ENCODE measurements at places on chromosomes 6 and 20.

DNA sequence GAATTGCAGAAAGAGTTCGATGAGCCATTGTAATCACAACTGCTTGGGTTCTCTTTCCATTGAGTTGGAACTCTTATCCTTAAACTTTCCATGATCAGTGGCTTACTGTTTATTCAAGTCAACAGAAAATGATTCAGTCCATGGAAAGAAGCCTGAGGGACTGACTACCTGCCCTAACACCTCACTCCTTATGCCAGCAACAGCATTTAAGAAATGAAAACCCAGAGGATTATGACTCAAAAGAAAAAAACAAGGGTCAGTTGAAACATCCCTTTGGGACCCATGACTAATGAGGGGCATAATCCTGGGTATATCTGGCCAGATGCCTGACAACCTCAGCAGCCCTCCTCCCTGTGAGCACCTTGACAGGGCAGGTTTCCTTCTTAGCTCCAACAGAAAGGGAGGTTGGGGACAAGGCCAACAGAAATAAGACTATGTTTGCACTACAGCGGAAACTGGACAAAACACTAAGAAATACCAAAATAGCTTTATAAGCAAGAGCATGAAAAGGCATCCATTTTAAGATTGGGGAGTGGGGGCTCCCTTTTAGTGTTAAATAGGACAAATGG lies 106.7 kb downstream of the MAP3K5 start:
- no peak for DNase-seq

GRCh38 chr6:129189266-129189665 lies 306.3 kb downstream of the LAMA2 start:
- DNase-seq: no peak

GRCh38 chr6:23851522-23851921 lies 274.5 kb upstream of the NRSN1 start:
- DNase-seq: no peak

GRCh38 chr20:48153523-48153922 lies 368.2 kb upstream of the SULF2 start:
- DNase-seq: no peak

GRCh38 chr6:47086051-47086770 lies 44.1 kb upstream of the ADGRF1 start:
- DNase-seq: no peak

GRCh38 chr6:64064919-64065318 lies 429.3 kb downstream of the PHF3 start:
- DNase-seq: no peak

DNA sequence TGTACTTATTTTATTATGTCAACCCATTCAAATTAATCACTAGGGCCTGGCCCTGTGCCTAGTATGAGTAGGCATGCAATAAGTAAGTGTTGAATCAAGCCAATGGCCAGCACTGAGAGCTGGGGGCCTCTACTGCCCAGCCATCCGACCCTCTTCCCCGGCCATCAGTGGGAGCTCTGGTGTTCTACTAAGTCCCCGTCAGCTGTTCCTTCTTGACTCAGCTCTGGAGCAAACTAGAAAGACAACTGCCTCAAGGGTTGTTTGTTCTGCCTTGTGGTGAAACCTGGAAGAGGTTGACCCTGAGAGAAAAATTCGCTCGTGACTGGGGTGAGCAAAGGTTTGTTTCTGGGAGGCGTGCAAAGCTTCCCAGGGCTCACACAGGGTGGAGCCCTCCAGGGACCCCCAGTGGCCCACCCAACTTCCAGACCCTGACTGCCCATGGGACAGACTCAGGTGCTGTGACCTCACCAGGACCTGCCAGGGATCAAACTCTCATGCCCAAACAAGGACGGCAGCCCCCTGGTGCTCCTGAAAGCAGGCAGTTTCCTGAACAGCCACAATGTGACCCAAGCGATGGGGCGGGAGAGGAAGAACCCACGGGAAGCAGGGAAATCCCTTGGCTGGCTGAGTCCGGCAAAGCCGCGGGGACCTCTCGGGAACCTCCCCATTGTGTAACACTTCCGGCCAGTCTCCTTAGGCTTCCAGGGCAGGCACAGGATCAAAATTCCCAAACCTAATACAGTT lies 50.4 kb downstream of the BANF2 start:
- DNase-seq: peak; percentile 32

DNA sequence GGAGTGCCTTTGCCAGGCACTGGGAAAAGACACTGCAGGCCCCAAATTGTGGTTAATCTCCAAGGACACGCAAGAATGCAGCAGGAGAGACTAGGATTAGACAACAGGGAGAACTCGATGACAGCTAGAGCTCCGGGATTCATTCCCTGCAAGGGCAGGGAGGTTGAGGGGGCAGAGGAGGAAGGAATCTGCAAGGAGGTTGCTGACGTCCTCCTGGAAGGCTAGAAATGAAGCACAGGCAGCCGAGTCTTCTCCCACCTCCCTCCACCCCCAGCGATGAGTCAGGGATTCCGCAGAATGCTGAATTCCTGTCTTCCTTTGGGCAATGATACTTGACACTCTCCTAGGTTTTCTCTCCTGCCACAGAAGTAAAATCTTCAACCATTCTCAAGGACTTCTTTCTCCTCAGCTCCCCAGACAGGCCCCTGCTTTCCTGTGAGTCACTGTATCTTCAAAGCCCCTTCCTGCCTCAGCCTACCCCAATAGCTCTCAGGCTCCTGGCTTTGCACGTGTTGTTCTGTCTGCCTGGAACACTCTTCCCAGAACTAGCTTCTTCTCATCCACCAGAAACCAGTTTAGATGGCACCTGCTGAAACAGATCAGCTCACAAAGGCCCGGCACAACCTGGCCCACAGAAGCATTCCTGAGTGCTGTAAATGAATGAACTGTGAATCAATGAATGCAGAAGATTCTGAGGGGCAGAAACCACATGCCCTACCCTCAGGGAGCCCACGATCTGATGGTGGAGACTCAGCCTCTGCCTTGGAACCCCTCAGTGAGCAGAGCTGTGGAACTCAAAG lies 85.6 kb downstream of the MRPL14 start:
- DNase-seq: peak; percentile 98

- DNase-seq: no peak
Observed at GRCh38 chr20:33007376-33008335, at the start of gene BPIFB2. Gene BPIFB2, plus strand, starts transcription at chr20:33007704. Its CDS starts 871 bp downstream, at chr20:33008575.

DNA sequence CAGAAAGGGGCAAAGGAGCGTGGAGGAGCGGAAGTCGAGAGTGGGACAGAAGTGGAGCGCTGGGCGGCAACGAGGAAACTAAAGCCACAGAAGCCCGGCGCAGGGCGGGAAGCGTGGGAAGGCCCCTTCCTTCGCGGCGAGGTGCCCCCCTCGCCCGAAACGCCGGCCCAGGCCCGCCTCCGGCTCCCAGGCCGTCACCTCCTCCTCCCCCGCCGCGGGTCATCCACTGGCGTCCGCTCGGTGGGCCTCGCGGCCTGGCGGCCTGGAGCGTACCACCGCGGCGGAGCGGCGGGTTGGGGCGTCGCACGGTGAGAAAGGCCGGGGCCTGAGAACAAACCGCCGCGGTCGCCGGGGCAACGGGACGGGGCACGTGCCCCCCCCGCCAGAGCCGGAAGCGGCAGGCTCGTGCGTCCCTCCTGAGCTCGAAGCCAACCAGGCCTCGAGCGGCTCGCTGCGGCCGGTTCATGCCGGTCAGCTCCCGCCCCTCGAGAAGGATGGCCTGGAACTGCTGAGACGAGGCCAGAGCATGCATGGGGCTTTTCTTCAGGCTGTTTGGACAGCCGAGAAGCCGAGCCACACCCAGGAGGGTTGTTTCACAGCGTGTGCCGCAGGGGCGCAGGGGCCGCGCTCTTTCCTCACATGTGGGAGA lies at the start of gene TCP11:
TSS of gene TCP11 (minus strand) at position 333 of the 649 bp plus-strand sequence. CDS start 469 bp downstream, outside the sequence.
- DNase-seq: no peak

DNA sequence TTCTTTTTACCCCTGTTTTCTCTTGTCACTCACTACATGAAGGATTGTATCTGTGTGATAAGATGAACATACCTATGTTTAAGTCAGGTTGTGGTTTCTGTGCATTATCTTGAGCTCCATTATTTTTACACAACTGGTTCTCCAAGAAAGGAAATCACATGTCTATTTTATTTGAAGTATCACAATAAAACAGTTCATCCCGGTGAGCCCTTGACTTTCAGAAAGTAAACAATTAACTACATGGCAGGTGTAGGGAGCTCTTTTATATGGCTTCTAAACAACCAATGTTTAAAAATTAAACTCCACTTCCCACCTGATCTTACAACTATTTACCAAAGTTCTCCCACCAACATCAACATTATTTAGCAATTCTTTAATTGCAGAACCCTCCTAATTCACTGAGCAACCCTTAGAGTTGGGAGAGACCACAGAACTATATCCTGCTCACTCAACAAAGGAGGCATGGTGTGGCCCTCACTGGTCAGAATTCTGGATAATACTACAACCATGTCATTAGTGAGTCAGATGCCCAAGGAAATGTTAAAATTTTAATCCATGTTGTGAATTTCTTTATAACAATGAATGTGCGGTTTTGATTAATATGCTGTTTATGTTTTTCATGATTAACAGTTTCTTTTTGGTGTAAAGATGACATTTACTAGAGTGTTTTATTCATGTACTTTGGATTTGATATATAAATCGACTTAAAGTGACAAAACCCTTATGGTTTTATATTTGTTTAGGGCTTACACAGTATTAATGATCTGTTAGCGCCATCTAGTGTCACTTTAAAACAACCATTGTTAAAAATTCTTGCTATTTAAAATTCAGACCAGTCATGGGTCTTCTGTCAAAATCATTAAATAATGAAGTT lies 50.0 kb upstream of the SCGN start:
- peak; percentile 23 for DNase-seq

- DNase-seq: no peak
Observed at GRCh38 chr20:21862956-21863355, 157.5 kb downstream of the PAX1 start.

DNA sequence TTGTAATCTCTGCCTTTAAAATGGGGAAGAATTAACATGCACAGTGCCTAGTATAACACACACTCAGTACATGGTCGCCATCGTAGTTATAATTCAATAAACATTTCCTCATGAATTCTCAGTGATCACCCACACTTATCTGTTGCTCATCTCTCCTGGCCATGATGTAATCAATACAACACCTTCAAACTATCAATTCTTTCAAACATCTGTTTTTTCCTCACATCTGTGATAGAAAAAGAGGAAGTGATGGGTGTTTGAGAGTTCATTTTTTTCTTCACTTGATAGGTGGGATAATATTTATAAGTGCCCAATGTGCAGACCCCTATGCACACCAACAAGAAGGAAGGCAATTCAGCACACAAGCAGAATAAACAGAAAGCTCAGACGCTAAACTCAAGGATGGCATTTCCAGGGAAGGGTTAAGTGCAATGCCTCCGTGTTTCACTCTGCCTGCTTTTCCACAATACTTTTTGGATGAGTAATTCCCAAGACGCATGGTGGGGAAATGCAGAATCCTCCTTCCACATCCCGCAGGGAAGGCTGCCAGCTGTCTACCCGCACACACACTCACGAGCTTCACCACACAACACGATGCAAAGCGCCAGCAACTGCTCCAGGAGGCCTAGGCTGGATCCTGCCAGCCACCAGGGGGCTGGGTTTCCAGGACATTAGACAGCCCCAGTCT lies 100.3 kb downstream of the GMPR start:
- DNase-seq: peak; percentile 98

DNA sequence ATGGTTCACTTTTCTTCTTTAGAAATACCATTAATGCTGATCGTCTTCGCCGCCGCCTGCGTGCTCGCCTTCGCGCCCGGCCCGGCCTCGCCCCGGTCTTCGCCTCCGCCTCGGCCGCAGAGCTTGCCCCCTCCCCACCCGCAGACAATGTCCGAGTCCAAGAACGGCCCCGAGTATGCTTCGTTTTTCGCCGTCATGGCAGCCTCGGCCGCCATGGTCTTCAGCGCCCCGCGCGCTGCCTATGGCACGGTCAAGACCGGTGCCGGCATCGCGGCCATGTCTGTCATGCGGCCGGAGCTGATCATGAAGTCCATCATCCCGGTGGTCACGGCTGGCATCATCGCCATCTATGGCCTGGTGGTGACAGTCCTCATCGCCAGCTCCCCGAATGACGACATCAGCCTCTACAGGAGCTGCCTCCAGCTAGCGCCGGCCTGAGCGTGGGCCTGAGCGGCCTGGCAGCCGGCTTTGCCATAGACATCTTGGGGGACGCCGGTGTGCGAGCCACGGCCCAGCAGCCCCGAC lies 4.8 kb upstream of the PRPH2 start:
- no peak for DNase-seq

DNA sequence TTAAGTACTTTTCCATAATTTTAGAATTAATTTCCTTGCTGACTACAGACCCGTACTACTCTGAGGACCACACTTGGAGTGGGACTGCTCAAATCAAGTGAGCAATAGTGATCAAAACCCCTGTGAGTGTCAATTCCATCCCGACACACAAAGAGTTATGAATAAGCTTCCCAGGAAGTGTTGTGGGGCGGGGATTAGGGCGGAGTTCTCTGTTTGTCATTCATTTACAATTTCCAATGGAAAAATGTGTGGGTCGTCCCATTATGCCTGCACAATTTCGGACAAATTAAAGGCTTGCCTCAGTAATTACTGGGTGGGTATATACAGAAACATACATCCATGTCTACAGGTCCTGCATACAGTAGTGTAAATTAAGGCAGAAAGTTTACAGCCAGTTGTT lies 84.2 kb downstream of the ISM1 start:
- DNase-seq: peak; percentile 11

DNA sequence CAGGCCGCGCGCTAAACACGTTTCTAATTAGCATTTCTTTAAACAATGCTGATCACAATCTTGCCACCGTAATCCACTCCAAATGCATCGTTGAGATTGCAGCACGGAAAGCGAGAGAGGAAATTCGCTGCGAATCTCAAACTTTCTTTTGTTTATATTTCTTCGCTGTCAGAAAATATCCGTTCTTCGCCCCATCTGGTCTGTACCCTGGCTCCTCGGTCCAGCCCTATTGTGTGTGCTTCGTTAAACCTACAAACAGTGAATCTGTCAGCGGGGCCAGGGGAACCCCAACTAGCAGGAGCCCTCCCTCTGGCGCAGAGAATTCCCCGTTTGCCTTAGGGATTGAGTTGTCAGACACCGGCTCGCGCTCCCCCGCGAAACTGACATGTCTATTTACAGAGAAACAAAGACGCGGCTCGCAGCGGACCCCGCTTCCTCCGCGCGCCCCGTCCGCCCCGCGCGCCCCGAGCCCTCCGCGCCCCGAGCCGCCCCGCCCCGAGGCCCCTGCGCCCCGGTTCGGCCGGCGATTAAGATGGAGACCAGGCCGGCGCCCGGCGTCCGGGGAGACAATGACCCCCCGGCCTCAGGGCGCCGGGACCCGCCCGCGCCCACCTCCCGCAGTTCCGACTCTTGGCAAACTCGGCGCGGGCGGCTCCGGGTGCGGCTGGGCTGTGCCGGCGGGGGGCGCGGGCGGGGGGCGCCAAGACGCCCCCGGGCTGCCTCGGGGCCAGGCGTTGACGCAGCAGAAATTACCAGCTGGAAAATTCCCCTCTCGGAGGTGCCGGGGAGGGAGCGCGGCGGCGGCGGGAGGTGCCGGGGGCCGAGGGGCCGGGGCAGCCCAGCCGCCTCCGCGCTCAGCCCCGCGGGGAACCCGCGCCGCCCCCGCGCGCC lies 874 bp downstream of the ZBTB46 start:
- DNase-seq: no peak

- DNase-seq: no peak
Observed at GRCh38 chr6:40794586-40794985, 207.4 kb upstream of the LRFN2 start.

- DNase-seq: no peak
Observed at GRCh38 chr20:36303020-36303595, 3.0 kb upstream of the DLGAP4 start.
